Lower lobe of right lung (tissue), 2 donors: ENCODE measurements at places on chromosomes 3 and 15.

GRCh38 chr3:50339485-50340146 lies 1.0 kb downstream of the RASSF1 start:
- DNase-seq: peak; percentile 48

GRCh38 chr3:32437896-32438295 lies 46.2 kb downstream of the CMTM7 start:
- no peak for DNase-seq

- no peak for DNase-seq
Observed at GRCh38 chr3:116821371-116821770, 111.8 kb downstream of the TUSC7 start.

- DNase-seq: no peak
Observed at GRCh38 chr3:24226397-24226796, 268.3 kb downstream of the THRB start.

DNA sequence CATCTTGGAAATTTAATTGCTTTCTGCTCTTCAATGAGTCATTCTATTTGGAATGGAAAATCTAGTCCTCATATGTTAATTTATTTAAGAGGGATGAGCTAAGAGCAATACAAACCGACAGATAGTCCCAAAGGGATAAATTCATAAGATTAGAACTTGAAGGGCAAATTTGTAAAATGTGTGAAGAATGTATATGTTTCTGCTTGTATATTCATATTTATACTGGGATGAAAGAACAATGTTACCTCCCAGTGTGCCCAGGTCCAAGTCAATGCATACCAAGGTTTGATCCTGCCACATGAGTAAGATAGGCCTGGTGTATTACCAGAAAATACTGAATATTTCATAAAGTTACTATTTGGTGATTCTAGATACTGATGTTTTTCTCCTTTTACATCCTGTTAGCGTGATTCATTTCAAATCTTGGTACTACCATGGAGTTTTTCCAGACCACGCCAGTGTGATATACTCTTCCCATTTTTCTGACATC lies 255.6 kb upstream of the SEMA6D start:
- DNase-seq: no peak

DNA sequence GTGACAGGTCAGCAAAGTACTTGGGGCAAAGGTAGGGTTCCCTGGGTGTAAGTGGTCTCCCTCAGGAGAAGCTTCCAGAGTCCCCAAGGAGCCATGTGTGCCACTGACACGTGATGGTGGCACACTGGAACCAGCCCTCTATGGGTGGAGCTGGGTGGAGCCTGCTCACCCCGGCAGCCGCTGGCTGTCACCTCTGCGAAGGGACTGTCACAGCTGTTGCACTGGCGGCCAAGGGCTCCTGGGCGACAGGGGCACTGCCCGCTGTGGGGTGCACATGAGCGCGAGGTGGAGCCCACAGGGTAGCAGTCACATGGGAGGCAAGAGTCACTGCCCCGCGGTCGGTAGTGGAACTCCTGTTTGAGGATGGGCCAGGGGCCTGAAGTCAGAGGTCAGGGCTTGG lies 12.0 kb downstream of the CELSR3 start:
- no peak for DNase-seq

DNA sequence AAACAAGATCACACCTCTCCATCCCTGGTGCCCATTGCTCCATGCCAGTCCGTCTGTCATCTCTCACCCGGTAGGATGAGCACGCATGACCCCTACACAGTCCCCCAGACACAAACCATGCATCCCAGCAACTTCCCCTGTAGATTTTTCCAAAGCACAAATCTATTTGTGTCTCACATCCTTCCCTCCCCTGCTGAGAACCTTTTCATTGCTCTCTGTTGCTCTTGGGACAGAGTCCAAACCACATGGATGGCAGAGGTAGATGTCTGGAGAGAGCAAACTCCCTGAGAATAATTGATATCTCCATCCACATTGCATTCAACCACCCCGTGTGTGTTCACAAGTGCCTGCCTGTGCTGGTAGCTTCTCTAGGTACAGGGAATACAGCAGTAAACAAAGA lies 29.9 kb upstream of the LRTM1 start:
- DNase-seq: no peak

DNA sequence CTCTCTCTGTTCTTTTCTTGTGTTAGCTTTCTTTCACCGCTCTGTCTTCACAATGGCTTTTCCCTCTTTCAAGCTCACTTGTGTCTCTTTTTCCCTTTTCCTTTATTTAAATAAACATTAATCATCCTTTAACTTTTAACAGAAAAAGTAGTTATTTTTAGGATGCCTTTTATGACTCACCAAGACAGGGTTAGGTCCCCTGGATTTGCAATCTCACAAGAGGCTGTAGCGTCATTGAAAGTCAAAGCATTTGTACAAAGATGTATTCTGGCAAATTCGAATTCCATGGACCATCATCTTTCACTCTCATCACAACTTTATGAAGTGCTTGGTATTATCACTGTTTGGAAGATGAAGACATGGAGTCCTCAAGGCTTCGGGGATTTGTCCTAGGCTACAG lies 34.8 kb upstream of the MCTP2 start:
- no peak for DNase-seq

- no peak for DNase-seq
Observed at GRCh38 chr3:33751336-33751735, 33.3 kb upstream of the CLASP2 start.

DNA sequence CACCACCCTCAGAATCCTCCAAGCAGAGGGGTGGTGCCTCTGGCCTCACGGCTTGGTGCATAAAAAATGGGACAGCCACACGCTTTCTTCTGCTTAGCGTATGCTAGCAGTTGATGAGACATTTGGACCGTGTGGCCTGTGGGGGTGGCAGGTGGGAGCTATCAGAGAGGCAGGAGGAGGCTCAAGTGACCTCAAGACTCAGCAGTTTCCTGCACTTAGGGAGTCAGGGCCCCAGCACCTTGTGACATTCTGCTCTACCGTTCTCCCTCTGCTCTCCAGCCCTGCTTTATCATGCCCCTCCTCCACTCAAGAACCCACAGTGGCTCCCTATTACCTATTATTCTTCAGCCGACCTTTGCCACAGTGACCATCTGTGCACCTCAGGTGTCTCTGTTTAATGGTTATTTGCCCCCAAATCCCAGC lies 41.0 kb upstream of the CGNL1 start:
- DNase-seq: no peak

DNA sequence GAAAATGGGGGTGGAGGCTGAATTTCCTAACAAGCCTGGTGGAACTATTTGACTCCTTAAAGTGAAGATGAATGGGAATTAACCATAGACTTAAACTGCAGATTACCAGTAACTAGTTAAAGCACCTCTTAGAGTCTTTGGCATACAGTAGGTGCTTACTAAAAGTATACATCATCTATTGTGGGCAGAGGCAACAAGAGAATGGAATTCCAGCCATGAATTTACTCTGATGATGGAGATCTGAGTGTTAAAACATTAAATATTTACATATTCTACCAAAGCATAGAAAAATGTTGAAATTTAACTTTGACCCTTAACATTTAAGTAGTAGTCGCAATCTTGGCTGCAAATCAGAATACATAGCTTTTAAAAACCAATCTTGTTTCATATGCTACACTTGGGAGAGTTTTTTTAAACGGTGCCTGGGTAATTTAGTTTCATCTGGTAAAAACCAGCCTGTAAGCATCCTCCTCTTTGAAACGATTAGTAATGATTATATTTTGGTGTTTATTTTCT lies 5.2 kb downstream of the UBA5 start:
- DNase-seq: no peak

GRCh38 chr15:82294061-82294690 lies 31.6 kb downstream of the SAXO2 start:
- DNase-seq: no peak

DNA sequence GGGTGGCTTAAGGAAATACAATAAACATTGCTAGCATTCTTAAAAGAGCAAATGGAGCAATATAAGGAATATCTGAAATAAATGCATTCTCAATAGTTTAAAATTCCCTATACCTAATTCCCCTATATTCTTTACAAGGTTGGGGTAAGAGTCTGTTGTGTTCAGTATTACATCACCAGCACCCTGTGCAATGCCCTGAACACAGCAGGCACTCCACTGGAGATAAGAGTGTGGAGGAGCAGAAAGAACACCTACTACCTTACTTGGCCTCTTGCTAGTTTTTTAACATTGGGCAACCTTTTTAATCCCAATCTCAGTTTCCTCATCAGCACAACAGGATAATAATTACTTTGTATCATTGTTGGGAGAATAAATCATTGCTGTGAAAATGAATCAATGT lies 140.2 kb upstream of the PLXND1 start:
- no peak for DNase-seq

DNA sequence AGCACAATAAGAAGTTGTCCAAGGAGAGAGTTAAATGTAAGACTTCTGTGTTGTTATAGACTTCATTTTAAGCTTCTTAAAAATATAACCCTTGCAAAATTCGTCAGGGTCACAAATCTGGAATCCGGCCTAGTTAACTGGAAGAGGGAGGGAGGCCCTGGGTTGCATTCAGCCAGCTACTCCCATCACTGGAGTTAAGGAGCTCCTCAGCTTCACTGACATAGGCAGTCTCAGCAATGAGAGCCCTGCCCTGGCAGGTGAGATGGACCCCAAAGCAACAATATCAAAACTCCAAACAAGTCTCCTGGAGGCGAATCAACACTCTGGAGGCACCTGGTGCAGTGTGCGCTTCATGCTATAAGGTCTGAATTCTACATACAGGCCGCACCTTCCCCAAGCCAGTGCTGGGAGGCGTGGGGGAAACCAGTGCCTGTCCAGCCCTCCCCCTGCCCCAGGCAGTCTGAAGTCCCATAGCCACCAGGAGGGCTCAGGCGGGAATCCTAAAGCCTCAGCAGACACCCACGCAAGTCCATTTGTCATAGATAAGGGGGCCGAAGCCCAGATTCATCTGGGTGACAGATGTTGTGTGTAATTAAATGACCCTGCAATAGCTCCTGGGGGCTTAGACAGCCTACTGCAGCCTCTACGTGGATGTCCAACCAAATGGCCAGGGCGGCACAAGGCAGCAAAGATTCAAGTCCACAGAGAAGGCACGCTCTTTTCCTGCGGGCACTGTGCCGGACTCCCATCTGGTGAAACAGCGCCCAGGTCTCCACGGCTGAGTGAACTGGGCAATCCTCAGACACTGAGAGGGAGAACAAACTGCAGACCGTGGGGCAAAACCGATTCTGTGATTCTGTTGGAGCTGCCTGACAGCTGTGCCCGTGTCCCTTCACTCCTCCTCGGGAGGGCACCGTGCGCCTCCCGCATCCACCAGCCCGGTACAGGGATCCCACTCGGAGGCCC lies 64.9 kb downstream of the ATP10A start:
- DNase-seq: no peak

GRCh38 chr15:78037328-78037727 lies 40.2 kb downstream of the TBC1D2B start:
- DNase-seq: no peak

DNA sequence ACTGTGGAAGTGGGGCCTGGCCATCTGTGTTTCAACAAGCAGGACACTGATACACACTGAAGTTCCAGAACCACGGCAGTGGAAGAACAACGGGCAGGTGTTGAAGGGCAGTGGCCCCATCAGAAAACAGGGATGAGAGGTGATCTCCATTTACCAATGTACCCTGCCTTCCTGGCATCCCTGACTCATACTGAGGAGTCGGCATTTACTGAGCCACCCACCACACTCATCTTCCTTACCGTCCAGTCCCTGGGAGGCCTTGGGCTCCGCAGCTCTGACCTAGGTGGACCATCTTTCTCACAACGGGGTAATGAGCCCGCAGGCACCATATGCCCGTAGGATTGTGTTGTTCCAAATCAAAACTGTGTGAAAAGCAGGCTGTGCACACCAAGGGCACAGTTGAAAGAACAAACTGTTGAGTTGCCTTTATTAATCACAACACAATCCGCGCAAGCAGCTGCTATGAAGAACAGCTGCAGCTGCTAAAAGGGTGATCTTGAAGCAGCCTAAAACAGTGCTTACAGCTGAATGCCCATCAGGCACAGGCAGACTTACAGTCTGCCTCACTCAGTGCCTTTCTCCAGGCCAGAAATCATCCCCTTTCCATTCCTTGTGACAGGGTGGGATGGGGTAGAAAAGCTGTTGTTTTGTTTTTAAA lies 12.9 kb downstream of the MB21D2 start:
- no peak for DNase-seq

DNA sequence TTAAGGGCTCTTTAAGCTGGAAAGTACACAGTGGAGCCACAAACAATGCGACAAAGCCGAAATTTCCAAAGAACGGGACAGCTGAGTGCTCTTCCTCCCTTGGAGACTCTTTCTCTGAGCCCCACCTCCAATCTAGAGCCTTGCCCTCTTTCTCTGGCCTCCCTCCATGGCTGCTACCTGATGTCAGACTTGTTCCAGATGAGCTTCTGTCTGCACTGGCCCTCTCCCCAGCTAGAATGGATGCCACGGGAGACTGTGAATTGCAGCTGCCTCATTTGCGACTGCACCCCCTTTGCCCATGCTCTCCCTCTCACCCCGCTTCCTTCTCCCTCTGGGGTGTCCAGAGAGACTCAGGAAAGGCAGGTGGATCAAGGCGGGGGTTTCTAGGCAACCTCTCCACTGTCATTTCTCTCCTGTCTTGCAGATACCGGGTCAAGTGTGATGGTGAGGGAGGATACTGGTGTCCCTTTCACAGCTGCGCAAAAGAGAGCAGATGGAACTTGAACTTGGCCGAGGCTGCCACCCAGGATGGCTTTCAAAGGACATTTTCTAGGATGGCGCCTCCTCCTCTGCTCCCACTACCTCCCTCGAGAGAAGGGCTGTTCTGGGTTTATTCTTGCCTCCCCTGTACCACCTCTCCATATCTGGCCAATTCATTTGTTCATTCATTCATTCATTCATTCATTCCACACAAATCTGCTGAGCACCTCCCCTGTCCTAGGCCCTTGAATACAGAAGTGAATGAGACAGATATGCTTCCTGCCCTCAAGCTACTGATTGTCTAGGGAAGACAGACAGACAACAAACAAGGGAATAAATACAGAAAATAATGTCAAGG lies 12.8 kb downstream of the ATP2B2 start:
- no peak for DNase-seq
